Activated T-cell treated with anti-CD3 and anti-CD28 coated beads for 4 hours (primary cell): ENCODE measurements at places on chromosomes 7 and 10.
A peak's percentile ranks its signal among the peaks of the same experiment; 100 is the strongest.

DNA sequence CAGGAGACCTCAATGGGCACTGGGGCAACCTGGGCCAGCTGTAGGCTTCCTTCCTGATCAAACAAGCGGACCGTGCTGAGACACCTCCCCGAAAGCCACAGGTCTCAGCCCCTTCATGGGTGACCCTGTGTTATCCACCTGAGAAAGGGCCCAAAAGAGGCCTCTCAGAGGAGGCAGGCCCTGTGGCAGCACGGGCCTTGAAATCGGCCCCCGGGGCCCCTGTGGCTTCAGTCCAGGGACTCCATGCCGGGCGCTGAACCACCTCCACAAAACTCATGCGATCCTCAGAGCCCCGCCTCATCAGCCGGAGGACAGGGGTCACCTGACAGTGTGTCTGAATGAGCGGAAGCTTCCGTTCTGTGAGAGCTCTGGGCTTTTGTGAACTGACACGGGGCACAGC is 307.1 kb downstream of the PAXIP1 start:
- DNase-seq, result no peak

- DNase-seq, result no peak
Observed at GRCh38 chr10:22320591-22321155, at the start of gene BMI1. Gene BMI1, plus strand, starts transcription at chr10:22321099. Its CDS starts 5,351 bp downstream, at chr10:22326450.

GRCh38 chr10:76149602-76150138 is 718.2 kb downstream of the LRMDA start:
- DNase-seq, result no peak

DNA sequence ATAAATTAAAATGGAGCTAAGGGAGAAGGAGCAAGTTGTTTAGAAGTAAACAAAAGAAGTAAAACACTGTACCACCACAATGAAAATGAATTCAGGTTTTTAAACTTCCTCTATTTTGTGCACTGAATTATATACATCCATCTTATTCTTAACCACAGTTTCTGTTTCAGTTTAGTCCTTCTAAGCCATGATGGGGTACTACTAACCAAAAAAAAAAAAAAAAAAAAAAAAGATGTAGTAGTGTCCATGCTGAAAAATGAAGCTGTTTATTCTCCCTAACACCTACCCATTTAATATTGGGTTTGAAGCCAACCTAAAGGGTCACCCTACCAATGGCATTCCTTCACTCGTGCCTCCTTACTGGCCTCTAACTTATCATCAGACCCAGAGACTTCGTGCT is 3.4 kb upstream of the BMPR1A start:
- no peak for DNase-seq

DNA sequence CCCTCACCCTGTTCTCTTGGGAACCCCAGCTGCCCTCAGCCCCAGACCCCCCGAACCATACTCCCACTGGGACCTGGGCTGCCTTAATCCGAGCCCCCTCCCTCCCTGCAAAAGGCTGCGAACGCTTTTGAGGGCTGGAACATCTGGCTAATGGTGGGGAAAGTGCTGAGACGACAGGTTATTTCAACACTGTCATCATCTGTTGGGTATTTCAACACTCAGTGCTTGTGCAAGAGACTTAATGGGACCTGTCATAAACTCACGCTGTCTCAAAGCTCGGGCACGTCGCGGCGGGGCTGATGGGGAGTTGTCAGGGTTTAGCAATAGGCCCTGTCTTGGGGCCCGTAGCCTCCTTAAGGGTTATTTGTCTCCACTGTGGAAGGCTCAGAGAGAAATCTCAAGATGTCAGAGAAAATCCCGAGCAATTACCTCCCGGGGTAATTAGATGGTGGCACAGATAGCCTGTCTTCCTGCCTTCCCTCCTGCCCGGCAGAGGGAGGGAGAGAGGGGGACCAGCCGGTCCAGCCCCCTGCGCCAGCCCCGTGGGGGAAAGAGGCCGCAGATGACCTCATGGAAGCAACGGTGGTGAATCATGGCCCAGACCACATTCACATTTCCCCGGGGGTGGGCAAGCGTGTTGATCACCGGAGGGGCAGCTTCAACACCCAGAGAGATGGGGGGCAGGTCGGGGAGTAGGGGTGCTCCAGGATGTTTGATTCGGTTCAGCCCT is 88.7 kb upstream of the MYL10 start:
- DNase-seq, result no peak

- no peak for DNase-seq
Observed at GRCh38 chr10:127962205-127962604, 55.3 kb downstream of the PTPRE start.

DNA sequence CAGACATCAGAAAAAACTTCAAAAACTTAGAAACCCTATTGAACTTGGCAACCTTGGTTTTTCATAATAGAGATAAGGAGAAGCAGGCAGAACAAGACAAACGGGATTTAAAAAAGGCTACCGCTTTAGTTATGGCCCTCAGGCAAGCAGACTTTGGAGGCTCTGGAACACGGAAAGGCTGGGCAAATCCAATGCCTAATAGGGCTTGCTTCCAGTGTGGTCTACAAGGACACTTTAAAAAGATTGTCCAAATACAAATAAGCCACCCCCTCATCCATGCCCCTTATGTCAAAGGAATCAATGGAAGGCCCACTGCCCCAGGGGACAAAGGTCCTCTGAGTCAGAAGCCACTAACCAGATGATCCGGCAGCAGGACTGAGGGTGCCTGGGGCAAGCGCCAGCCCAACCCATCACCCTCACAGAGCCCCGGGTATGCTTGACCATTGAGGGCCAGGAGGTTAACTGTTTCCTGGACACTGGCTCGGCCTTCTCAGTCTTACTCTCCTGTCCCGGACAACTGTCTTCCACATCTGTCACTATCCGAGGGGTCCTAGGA is 115.3 kb downstream of the NRCAM start:
- DNase-seq, result no peak

DNA sequence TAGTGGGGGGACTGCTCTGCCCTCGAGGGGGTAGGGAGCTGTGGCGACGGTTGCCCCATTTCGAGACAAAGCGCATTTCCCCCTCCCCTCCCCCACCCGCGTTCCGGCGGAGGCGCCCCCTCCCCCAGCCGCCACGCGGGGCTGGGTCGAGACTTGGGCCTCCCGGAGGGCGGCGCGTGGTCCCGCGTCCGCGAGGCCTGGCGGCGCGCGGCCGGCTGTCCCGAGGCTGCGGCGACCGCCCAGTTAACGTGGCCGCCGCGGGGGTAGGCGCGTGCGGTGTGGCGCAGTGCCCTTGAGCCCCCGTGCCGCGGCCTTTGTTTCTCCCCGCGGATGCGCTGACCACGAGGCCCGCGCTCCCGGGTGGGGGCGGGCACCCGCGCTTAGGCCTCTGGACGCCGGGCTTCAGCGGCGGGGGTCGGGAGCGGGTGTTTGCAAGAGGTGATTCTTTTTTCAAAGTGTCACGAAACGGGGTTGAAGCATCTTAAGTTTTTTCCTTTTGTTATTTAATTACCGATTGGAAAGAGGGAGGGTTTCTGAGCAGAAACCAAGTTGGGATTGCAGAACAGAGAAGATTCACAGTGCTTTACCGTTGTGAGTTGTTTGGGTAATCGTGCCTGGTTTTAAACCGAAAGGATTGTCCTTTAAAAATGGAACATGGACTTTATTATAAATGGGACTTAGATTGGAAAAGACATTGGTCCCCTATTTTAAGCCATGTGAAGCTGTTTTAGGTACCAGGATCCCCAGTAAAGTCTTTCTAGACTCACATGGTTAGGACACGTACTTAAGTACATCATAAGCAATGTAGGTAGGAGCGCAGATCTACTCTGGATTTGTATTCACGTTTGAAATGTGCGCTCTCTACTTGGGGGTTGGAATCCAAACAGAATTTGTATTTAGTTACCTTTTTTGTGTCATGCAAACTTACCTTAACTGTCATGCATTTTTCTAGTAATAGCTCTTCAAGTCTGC is 760 bp downstream of the CBX3 start:
- DNase-seq, result peak; percentile 58

GRCh38 chr10:35356725-35357092 is 20.4 kb downstream of the CCNY start:
- no peak for DNase-seq

- no peak for DNase-seq
Observed at GRCh38 chr7:154748089-154748786, 254.7 kb downstream of the PAXIP1 start.

GRCh38 chr7:157438121-157439025 is 101.6 kb downstream of the DNAJB6 start:
- no peak for DNase-seq

DNA sequence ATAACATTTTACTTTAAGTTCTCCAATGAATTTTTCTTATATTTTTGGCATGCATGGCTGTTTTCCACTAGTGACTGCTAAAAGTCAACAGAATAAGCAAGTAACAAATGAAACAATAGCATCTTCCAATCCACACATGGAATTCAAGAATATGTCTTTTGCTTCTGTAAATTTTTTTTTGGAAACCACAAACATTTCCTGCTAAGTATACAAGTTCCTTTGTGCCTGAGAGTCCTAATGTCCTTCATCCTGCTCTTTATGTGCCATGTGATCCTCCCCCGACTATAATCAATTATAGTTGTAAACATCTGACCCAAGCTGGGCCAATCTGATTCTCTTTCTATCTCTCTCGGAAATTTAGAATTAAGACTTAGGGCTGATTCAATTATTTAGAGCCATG is 61.2 kb downstream of the PPP1R3C start:
- no peak for DNase-seq

- DNase-seq, result no peak
Observed at GRCh38 chr7:18390535-18390907, 105.0 kb upstream of the HDAC9 start.

DNA sequence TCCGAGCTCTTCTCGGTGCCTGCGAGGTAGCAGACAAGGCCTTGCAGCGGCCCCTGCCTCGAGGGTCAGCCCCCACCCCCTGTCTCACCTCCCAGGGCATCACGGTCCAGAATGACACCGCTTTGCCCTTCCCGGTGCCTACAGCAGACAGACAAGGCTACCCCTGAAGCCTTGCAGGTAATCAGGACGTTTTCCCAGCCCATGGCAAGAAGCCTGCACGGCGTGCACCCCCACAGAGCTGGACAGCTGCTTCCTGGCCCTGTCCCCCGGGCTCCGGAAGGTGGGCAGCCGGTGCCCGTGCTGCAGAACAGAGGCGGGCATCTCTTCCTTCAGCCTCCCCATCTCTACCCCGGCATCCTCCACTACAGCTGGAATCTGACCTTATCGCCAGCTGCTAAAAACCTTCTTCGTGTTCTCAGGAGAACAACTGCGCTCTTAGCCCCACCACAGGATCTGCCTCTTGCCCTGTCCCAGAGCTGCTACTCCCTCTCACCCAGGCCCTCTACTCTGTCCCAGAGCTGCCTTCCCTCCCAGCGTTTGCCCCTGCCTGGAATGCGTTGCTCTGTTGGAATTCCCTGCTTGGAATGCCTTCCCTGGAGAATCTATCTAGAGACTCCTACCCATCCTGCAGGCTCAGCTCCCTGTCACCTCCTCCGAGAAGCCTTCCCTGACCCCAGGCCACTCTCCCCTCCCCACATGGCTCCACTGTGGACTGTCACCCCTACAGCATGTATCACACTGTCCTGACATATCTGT is 4.7 kb downstream of the MYL10 start:
- DNase-seq, result no peak

GRCh38 chr7:41892356-41893100 is 189.6 kb upstream of the INHBA start:
- DNase-seq, result no peak

- no peak for DNase-seq
Observed at GRCh38 chr7:81284576-81284975, 365.7 kb upstream of the SEMA3C start.

GRCh38 chr10:5609952-5610616 is 56.3 kb downstream of the ASB13 start:
- DNase-seq, result no peak

DNA sequence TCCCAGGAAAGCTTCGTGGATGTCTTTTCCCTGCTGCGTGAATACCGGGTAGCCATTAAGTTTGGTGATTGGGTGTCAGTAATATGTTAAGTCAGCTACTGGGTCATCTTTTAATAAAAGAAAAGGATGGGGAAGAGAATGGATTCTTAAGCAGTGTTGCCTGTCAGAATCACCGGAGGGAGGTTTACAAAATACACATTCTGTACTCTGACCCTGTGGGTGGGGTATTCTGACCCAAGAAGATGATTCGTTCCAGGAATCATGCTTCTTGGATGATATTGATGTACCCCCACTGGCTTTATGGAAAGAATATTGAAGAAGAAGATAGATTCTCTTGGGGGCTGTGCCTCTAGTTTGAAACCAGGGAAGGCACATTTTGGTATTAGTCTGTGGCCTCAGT is 18.3 kb downstream of the SGPL1 start:
- no peak for DNase-seq

- DNase-seq, result no peak
Observed at GRCh38 chr10:88999625-89000024, 9.0 kb downstream of the FAS start.

- DNase-seq, result no peak
Observed at GRCh38 chr7:41725013-41725412, 22.1 kb upstream of the INHBA start.

DNA sequence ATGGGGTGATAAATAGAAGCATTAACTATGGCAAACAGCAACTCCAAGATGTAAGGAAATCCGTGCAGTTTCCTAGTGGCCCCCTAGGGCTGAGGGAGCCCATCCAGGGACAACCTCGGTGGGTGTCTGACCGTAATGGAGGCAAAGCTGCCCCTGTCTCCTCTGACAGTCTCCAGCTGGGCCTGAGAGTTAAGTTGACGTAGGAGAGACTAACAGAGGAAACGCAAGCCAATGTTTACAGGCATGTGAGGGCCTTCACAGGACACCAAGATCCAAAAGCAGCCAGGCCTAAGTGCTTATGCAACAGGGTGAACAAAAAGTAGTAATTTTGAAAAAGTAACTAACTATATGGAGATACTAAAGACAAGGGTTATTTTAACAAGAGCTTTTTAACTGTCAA is 330.0 kb upstream of the C7orf33 start:
- no peak for DNase-seq

DNA sequence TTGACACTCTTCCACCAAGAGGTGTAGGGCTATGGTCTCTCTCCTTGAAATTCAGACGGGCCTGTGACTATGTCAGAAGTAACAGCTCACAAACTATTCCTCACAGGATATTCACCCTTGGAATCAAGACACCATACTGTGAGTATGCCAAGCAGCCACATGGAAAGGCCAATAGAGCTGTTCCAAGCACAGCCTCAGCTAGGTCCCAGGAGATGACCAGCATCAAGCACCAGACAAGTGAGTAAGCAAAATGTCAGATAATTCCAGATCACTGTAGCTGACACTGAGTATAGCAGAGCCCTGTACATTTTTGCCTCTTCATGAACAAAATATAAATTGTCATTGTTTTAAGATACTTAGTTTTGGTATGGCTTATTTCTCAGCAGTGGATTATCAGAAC is 88.1 kb upstream of the KCND2 start:
- no peak for DNase-seq

GRCh38 chr7:5712566-5712965 is 68.9 kb downstream of the RNF216 start:
- no peak for DNase-seq

DNA sequence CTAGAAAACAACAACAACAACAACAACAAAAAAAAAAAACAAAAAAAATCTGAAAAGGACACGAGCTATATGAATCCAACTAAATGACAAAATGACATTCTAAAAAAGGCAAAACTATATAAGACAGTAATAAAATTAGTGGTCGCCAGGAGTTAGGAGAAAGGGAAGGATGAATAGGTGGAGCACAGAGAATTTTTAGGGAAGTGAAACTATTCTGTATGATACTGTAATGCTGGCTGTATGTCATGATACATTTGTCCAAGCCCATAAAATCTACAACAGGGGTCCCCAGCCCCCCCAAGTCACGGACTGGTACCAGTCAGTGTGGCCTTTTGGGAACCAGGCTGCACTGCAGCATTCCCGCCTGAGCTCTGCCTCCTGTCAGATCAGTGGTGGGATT is 2.8 kb upstream of the PUS7 start:
- DNase-seq, result no peak

GRCh38 chr7:32868116-32868515 is 23.4 kb downstream of the KBTBD2 start:
- DNase-seq, result no peak

GRCh38 chr10:17250736-17251135 is 22.7 kb downstream of the VIM start:
- DNase-seq, result no peak
